Sciatic nerve (tissue), 2 donors: ENCODE measurements at places on chromosomes 7 and 10. TPM values are rescaled to one million over a fixed set of nuclear protein-coding genes. Genes with fewer than 3 reads are reported as not detected.

The PRF1 gene
- total RNA-seq, result 7.6 TPM

The SFR1 gene
- 7.8 TPM for total RNA-seq

The LBX1 gene
- total RNA-seq, result not detected

The ADAM12 gene
- total RNA-seq, result 5.8 TPM

The CALML5 gene
- not detected for total RNA-seq
